ENCODE measurements at places on chromosomes 7 and 10.

DNA sequence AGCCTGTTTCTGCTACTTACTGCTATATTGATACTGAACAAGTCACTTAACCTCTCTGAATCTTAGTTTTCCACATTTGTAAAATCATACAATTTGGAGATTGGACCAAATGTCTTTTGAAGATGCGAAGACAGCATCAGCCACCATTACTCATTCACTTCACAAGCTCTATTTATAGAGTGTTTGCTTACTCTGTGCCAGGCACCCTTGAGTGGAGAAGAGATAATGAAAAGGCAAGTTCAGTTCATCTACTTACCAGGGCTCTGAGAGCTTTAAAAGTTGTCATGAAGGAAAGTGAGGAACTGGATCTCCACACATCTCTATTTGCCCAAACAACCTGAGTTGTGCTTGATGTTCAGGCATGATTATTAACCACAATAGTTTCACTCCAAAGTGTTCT, 277.5 kb downstream of the CSTF2T start:
- H3K27me3 ChIP-seq: no peaks in the 10 kb centered on the region
- DNase-seq: no peak
- H3K4me3 ChIP-seq: no peak overlapping the region
- no peaks in the 10 kb centered on the region for H3K36me3 ChIP-seq

DNA sequence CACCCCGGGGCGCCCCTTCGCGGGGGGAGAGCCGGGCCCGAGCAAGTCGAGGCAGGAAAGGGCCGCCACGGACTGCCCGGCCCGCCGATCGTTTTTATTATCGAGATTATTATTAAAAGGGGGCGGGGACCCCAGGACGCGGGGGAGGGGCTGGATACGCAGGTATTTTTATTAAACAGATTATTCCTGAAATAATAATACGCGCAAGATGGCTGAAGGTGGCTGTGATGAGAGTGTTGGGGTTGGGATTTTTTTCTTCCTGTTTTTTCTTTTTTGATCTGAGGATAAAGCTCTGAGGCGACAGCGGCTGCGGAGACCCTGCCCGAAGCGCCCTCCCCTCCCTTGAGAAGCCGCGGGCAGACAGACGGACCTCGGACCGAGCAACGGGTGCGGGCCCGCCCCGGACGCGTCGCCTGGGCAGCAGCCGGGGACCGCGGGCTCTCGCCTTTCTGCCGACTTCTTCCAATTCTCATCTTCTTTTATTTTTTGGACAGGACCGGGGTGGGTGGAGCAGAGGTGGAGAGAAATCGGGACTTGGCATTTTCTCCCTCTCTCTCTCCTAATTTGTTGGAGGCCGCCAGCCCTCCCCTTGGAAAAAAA, 1.4 kb upstream of the TRIM8 start:
- H3K36me3 ChIP-seq: no peaks in the 10 kb centered on the region
- DNase-seq: peak; percentile 73
- H3K4me3 ChIP-seq: peak overlapping the region; percentile 86
- H3K27ac ChIP-seq: peak overlapping the region; percentile 97

- no peak overlapping the region for H3K4me3 ChIP-seq
- no peaks in the 10 kb centered on the region for H3K36me3 ChIP-seq
- no peak for DNase-seq
- no peaks in the 10 kb centered on the region for H3K4me1 ChIP-seq
- peaks cover 24% of the 10 kb centered on the region for H3K27me3 ChIP-seq
- H3K27ac ChIP-seq: no peak overlapping the region
Observed at GRCh38 chr10:1603181-1603580, 134.1 kb downstream of the ADARB2 start.

DNA sequence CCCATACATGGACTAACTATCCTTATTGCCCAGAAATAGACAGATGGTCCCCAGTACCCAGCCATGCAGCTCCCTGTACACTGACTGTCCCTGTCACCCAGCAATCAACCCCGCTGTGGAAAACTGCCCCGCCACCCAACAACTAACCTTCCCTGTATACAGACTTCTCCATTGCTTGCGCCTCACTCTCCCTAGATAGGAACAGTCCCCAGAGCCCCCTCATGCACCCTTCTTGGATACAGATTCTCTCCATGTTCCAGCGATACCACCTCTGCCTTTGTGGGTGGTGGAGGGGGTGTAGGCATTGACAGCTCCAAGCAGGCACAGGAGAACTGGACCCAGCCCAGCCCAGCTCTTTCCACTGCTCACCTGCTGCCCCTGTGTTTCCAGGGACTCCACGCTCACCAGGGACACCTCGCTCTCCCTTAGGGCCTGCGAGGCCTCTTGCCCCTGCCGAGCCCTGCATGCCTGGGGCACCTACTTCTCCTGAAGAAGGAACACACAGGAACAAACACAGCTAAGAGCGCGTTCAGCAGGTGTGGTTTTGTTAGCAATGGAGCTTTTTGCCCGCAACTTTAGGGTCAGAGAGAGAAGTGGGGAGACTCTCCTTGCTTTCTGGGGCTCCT, 7.2 kb downstream of the SFTPD start:
- no peak for DNase-seq
- H3K36me3 ChIP-seq: peaks cover 6% of the 10 kb centered on the region
- no peaks in the 10 kb centered on the region for H3K27me3 ChIP-seq
- no peaks in the 10 kb centered on the region for H3K4me1 ChIP-seq
- no peak overlapping the region for H3K27ac ChIP-seq

DNA sequence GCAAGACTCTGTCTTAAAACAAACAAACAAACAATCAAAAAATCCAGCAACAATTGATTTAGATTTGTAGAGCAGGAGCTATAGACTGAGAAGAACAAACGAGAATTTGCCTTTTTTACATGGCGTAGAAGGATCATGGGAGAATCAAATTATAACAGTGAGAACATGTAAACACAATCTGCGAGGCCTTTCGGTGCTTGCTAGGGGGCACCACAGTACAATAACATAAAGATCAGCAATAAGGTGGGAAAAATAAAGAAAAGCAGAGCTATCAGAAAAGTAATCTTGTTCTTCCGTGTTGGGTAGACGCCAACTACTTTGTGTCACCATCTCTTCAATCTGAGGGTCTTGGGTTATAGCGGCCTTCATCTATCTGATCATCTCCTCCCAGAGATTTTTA, 82.2 kb downstream of the NOD1 start:
- no peaks in the 10 kb centered on the region for H3K36me3 ChIP-seq
- H3K4me1 ChIP-seq: no peaks in the 10 kb centered on the region
- DNase-seq: no peak
- H3K27me3 ChIP-seq: no peaks in the 10 kb centered on the region
- H3K27ac ChIP-seq: no peak overlapping the region
